ENCODE measurements at places on chromosomes 1 and 21.

DNA sequence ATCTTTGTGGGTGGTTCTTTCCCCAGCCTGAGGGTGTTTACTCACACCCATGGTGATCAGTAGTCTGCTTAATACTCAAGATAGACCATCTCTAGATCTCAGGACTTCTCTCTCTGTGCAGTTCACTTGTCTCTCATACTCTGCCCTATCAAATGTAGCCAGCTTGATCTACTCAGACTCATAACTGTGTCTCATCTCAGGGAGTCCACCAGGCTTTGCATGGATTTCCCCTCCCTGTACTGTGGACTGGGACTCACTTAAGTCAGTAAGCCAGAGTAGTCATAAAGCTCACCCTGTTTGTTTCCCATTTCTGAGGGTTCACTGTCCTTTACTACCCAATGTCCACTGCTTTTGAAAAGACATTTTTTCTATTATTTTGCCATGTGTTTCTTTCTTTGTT lies 41.8 kb downstream of the LYPLAL1 start:
- DNase-seq, result no peak

DNA sequence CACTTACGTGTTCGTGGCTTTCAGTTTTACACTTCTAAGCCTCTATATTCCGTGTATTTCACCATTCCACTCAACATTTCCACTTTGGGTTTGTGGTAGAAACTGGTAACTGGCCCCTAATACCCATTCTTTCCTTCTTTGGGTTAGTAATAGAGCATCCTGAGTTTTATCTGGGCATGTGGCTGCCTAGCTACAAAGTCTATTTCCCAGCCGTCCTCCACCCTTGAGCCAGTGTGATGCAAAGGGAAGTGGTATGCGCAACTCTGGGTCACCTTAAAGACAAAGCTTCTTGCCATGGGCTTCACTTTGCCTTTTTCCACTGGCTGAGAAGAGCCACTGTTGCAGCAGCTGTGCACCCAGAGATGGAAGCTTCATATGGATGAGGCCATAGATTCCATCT lies 73.9 kb downstream of the LAMC2 start:
- no peak for DNase-seq

GRCh38 chr1:40973912-40974311 lies 5.6 kb upstream of the CTPS1 start:
- no peak for DNase-seq

- DNase-seq, result no peak
These were observed 127.5 kb downstream of the RIPK4 start for GRCh38 chr21:41639336-41639735.

DNA sequence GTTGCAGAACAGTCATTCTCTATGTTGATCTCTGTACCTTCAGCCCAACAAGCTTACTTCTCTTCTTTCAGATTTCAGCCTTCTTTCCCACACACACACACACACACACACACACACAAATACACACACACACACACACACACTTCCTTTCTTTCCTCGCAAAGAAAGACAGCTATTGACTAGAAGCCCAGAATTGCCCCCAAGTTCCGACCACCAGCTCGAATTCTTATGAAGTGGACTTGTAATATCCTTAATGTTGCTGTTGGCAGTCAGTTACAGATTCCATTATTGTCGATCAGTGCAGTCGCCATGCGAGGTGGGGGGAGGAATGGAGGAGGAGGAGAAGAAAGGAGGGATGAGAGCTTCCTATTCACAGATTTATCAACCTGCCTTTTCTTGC lies 125.5 kb downstream of the CLEC20A start:
- DNase-seq, result no peak

- no peak for DNase-seq
These were observed 738.4 kb downstream of the MATN1 start for GRCh38 chr1:29984862-29985605.

GRCh38 chr1:162215902-162216301 lies 146.4 kb downstream of the NOS1AP start:
- no peak for DNase-seq

All from OCI-LY7 (cell line).